NCI-H2227 treated with DMSO at 0.1 percent for 48 hours (cell line): ENCODE measurements at places on chromosomes 2 and 18.

DNA sequence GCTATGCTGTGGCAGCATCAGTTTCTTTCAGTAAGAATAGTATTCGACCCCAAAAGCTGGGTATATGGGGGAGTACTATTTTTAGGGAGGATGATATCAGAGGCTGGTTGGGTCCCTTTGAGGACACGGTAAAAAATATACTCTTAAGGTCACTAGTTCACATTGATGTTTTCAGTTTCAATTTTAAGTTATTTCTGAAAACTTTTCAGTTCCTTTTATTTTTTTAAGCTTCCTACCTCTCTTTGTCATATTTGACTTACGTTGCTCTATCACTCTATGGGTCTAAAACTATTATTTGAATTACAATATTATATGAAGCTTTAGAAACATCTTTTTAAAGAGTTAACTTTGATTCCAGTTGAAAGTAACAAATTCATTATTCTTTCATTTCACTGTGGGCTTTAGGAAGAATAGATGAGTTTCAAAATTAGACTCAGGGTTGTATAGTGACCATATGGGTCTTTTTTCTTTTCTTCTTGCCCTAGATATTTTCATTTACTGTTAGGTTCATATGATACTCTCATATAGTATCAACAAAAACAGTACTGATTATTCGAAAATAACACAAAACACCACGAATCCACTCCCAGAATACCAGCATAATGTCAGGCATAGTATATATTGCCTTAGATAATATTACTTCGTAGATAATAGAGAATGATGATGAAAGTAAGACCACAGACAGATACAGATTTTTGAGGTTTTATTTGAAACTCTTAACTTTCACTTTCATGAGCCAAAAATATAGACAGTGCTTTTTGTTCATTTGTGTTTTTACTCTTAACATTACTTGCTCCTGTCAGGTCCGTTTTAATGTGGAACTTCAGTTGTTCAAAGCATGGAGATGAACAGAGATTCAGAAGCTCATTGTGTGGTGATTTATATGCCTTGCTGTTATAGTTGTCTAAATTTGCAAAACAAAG is 9.8 kb downstream of the RMDN2 start:
- no peak for DNase-seq

DNA sequence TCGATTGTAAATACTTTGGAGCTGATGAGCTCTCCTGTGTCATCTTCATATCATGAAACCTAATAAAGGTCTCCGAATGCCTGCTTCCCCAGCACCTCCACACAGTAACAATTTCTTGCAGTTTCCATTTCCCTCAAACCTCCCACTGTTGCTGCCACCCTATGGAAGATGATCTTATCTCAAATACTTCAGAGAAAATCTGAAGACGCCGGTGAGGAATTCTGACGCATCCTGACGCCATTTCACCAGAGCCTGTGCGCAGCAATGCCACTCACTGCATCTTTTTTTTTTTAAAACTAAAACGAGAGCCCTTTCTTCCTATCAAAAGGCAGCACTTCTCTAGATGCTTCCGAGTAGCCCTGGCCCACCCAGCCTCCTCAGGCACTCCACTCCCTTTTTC is 31.9 kb upstream of the GNAL start:
- DNase-seq, result no peak

- no peak for DNase-seq
Measured at GRCh38 chr18:78271790-78272189, 707.8 kb upstream of the SALL3 start.

- DNase-seq, result no peak
Measured at GRCh38 chr2:5756272-5756671, 64.1 kb downstream of the SOX11 start.

DNA sequence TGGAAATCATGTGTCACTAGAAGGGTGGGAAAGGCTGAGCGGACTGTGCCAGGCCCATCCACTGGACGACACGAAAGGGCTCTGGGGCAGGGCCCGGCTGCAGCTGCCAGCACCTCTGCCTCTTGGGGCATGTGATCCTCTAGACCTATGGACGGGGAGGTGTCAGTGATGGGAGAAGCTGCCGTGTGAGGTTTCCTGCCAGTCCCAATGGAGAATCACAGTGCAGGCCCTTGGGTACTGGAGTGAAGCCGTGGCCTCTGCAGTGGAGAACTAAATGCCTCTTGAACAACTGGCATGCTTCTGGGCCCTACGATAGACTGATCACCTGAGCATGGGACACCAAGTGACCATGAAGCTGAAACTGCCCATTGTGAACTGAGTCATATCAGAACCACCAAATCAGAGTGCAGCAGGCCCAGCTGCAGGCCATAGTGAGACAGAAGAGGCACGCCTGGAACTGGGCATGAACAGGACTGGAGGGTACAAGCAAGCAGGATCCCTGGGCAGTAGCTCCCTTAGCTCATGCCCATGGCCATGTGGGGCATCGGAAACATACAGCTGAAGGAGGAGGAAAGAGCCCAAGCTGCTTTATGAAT is 18.8 kb upstream of the RHOB start:
- DNase-seq, result no peak

DNA sequence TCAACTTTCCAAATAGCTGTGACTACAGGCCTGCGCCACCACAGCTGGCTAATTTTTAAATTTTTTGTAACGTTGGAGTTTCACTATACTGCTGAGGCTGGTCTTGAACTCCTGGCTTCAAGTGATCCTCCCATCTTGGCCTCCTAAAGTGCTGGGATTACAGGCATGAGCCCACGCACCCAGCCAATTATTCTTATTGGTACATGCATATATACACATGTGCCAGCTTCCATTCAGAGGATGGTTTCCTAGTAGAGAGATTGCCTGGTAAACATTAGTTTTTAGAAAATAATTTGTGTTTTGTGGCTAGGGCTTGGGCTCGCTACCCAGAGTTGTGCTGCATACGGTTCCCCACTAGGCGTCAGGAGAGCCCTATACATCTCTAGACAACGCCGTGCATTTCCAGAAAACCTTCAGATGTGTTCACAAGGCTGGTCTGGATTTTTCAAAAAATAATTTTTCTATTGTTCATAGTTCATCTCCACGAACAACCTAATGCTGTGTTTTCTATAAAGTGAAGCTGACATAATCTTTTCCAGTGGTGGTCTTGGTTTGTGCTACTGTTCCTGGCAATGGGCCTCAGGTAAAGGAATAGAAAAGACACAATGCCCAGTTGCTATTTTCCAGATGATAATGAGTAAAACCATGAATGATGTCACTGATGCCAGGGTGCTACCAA is 14.6 kb upstream of the AFG3L2 start:
- peak; percentile 62 for DNase-seq

DNA sequence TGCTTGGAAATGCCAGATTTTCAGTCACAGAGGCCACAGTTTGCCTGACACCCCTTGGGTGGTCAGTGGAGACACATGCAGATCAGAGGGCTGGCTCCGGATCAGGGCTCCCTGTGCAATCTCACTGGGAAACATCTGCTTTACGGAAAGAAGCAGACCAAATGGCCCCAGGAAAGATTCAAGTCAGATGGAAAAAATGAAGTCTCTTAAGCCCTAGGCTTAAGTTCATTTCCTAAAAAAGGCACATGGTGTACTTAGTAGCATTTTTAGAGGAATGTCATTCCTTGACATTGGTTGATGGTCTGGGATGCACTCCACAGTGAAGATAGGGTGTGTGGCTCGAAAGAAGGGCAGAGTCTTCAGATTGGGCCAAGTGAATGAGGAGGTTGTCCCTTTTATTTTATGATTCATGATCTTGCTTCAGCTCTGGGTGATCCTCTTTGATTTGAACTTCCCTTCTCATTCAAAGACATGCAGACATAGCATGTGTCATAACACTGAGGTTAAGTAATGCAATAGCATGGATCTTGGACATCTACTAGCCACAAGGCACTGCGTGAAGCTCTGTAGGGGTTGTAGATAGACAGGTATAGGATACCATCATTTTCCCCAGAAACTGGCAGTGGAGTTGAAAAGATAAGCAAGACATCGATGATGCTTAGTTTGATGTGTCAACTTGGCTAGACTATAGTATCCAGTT is 56.5 kb downstream of the KCNE4 start:
- no peak for DNase-seq

DNA sequence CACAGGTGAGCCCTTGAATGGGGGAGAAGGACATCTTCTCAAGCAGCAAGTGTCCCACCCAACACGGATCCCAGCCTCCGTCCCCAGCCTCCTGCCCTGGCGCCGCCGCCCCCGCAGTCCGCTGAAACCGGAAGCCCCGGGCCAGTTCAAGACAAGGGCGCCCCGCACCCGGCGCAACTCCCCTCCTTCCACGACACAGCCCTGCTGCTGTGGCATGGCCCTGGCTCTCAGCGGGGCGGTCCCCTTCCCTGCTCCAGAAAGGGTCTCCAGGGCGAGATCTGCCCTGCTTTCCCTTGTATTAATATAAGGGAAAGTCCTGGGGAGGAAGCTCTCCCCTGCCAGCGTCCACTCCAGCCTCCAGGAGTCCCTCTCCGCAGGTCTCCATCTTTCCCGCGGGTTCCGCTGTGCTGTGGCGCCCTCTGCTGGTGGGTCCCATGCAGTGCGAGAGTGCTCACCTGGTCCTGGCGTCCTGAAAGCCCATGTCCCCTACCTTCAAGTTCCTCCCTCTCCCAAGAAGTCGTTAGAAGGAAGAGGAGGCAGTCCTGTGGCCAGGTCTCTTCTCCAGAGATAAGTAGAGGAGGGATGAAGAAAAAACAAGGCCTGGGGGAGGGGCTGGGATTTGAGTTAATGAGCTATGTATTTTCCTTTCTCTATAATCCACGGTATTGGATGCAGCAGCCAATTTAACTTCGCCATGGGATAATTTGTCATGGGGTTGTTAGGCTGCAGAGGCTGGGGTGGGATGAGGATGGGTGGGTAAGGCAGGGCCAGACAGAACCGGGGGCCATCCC is 176.0 kb downstream of the SMAD2 start:
- peak; percentile 86 for DNase-seq

- no peak for DNase-seq
Measured at GRCh38 chr18:1421502-1421901, 516.8 kb downstream of the ADCYAP1 start.

- no peak for DNase-seq
Measured at GRCh38 chr18:45119876-45120275, 439.2 kb downstream of the SETBP1 start.

- peak; percentile 75 for DNase-seq
Measured at GRCh38 chr2:202171241-202171825, 67.1 kb downstream of the SUMO1 start.

GRCh38 chr2:22894761-22895160 is 490.2 kb upstream of the KLHL29 start:
- DNase-seq, result no peak

DNA sequence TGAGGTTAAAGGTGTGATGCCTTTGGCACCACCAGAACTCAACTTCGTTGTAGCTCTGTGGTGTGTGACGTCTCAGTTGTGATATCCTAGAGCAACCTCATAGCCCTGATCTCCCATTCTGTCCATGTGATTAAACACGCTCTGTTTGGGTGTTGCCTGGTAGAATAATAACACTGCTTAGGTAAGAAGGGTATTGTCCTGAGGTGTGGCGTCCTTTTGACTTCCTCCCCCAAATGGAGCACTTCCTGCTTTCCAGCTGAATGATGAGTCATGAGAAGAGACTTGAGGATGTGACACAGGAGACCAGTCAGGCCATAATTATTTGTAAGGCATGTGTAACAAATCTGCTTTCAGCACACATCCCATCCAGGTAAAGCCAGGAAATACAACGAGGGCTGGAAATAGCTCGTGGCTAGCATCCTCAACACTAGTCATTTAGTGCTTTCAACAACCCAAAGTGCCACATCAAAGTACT is 100.7 kb downstream of the RAPGEF4 start:
- DNase-seq, result no peak

DNA sequence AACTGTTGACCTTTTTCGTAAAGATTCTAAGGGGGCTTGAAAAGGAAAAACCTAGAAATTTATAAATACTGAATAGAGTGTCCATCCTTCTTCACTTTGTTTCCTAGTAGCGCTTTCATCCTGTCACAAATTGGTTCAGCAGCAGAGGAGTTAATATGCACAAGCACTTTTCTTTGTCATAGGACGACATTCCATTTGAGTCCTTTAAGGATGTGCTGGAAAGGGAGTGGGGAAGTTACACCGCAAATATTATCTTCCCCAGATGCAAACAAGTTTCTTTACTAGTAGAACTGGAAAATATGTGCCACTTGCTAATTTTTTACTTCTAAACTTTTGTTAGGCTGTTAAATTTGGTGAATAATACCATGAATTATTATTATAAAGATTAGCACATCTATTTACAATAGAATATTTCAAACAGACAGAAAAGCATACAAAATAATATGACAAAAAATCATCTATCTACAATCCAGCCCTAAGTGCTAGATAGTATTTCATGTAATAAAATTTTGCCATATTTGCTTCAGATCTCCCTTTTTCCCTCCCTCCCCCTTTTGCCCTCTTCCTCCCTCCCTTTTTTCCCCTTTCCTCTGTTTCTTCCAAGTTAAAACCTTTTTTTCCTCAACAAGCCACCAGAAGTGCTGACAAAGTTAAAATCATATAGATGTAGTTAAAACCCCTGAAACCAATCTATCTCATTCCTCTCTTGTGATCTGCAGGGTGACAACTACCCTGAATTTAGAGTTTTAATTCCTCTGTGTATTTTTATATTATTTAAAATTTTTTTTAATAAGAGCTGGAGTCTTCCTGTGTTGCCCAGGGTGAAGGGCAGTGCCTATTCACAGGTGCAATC is 50.5 kb upstream of the MAP4K3 start:
- DNase-seq, result no peak

- no peak for DNase-seq
Measured at GRCh38 chr18:70617020-70617763, 328.3 kb downstream of the SOCS6 start.

DNA sequence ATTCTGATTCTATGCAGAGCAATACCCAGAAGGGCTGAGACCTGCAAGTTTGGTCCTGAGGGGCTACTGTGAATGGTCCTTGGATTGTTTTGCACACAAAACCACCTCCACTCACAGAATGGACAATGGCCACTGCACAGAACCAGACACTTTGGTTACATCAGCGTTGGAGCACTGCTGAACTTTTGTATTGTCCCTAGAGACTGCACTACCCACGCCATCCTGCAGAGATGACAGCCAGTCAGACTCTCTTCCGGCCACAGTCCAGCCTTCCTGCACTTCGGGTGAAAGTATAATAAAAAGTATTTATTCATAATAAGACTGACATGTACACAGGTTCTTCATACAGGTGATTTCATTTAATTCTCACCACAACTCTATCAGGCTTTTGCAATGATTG is 35.7 kb downstream of the CELF4 start:
- DNase-seq, result no peak

DNA sequence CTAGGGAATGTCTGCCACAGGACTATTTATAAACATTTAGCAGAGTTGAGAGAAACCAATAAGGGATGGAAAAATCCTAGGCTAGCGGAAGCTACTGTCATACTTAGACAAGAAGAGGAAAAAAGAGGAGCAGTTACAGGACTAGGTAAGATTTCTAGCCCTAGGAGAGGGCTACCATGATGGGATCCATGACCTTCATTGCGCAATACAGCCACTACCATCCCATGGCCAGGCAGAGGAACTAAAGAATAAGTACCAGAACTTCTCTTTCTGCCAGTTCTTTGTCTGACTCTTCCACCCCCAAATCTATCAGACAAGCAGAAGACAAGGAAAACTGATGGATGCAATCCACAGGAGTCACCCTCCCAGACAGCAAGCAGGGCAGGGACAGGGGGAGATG is 417.0 kb upstream of the CHST9 start:
- DNase-seq, result no peak
